Psoas muscle (tissue), 8 donors: ENCODE measurements at places on chromosomes 4 and X.

DNA sequence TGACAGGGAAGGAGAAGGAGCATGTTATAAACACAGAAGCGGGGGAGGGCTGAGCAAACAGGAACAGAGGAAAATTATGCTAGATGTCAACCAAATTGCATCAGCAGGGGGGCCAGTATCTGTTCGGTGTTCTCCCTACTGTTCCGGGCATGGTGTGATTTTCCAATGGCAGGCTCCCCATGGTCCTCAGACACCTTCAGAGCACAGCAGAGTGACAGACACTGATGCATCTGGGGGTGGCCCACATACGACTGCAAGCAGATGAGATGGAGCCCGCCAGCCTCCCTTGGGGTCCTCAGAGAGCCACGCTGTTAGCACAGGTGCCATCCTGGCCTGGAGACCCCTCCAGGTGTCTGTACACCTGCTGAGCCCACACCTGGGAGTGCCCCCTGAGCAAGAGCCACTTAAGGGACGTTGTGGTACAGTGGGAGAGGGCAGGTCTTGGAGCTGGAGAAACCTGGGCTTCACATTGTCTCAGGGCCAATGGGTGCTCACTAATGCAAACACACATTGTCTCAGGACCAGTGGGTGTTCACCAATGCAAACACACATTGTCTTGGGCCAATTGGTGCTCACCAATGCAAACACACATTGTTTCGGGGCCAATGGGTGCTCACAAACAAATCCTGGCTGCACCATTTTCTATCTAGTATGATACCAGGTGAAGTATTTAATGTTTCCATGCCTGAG, 95.4 kb downstream of the SLC2A9 start:
- no peak for DNase-seq

DNA sequence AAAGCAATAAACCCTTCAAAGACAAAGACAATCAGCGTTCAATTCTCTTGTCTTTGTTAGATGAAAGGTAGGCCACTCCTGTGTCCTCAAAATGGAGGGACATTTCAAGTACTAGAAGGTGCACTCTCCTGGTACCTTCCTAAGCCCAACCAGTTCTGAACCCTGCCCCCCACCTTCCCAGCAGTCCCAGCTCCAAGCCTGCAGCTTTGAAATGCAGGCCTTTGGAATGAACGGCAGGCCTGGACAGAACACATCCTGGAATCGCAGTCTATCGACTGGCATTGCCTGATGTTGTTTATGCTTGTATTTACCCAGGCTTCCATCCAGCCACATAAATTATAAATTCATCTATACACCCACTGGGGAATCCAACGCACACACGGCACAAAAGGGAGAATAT, 47.4 kb downstream of the RASGEF1B start:
- no peak for DNase-seq

DNA sequence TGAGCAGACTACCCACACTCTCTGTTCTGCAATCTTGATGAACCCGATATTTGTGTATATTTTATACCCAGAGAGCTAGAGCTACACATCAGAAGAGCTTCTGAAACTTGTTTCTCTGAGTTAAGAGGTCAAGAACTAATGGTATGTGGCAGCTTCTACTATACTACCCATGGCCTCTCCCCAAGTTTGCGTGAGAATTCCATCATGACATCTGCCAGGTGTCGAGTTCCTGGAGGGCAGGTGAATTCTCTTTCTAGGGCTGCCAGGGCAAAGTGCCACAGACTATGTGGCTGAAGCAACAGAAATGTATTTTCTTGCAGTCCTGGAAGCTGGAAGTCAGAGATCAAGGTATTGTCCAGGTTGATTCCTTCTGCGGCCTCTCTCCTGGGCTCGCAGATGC, 4.4 kb downstream of the SORCS2 start:
- no peak for DNase-seq

DNA sequence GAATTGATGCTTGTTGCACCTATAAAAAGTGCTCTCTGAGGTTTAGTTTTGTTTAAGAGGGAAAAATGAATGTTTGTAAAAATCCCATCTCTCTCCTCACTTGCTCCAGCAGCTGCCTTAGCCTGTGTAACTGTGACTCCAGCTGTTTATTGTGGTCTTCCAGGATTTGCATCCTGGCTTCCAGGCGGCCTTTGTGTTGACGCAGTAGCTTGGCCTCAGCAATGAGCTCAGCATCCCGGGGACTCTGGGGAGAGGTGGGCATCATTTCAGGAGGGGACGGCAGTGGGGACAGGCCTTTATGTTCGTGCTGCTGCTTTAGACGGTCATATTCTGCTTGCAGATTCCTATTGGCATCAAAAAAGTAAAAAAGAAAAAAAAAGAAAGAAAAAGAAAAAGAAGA, 75.3 kb upstream of the FTHL17 start:
- DNase-seq = no peak

DNA sequence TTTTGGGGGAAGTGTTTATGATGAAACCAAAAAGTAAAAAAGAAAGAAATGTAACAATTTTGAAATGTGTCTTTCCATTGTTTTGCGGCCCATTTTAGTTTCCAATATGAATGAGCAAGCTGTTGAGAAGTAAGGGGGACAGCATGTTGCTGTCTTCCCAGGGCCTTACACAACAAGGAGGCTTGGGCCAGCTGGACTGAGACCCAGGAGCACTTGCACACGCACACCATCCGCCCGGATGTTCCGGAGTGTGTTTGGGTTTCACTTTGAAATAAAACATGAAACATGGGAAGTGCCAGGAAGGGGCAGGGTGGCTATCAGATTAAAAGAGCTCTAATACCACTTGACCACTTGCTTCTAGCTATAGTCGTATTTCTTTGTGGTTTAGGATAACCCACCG, 144.4 kb downstream of the NHS start:
- DNase-seq = peak; percentile 67

DNA sequence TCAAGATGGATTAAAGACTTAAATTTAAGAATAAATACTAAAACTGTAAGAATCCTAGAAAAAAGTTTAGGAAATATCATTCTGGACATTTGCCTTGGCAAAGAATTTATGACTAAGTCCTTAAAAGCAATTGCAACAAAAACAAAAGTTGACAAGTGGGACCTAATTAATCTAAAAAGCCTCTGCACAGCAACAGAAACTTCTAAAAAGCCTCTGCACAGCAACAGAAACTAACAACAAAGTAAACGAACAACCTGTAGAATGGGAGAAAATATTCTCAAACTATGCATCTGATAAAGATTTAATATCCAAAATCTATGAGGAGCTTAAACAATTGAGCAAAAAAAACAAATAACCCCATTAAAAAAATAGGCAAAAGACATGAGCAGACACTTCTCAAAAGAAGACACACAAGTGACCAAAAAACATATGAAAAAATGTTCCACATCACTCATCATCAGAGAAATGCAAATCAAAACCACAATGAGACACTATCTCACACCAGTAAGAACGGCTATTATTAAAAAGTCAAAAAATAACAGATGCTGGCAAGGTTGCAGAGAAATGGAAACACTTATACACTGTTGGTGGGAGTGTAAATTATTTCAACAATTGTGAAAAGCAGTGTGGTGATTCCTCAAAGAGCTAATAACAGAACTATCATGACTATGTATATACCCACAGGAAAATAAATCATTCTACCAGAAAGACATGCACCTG, 5.5 kb upstream of the OPRPN start:
- DNase-seq = no peak

DNA sequence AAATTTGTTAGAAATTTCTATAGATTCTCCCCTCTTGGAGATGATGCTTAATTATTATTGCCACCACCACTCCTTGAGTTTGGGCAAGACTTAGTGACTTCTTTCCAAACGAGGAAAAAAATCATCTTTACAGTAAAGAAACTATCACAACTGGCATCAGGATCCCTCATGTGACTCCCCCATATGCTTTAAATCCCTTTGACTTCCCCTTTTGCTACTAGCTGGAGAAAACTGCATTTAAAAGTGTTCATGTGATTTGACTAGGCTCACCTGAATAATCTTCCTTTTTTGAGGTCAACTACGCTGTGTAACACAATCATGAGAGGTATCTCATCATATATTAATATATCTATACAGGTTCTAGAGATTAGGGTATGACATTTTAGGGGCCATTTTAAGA, 30.3 kb upstream of the ENOX2 start:
- no peak for DNase-seq

- no peak for DNase-seq
Observed at GRCh38 chrX:150227321-150227860, 135.7 kb upstream of the MAMLD1 start.

- DNase-seq = no peak
Observed at GRCh38 chrX:85244450-85245211, 840 bp downstream of the ZNF711 start.

- no peak for DNase-seq
Observed at GRCh38 chr4:123990310-123990870, 593.8 kb downstream of the SPRY1 start.

- DNase-seq = no peak
Observed at GRCh38 chr4:148542922-148543623, 100.9 kb upstream of the NR3C2 start.

DNA sequence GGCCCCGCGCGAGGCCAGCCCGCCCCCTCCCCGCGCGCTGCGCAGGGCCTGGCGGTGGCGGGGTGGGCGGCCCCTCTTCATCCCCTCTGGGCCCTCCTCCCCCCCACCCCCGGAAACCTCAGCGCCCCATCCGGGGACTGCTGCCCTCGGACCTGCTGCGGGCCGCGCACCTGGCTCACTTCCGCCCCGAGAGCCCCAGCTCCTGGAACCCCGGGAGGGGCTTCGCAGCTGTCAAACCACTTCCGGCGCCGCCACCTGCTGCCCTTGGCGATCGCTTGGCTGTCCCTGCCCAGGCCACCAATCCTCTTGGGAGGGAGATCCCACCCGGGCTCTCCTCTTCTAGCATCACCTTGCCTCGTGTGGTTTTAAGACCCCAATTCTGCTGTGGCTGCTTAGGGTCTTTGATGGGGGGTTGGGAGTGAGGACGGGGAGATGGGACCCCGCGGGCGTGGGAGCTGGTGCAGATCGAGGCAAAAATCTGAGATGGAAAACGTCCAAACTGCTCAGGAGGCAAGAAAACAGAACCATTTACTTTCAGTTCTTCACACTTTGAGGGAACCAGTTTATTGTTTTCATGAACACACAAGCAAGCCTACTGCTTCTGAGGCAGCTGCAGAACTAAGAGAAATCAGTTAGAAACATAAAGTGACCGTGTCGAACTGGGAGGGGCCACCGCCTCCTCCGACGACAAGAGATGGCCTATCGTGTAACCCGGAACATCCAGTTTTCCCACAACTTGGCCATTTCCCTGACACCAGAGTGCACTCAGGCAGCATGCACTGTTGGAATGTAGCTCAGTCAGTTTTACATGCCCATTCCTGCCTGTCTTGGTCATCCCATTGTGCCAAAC, 754 bp downstream of the MTMR1 start:
- peak; percentile 64 for DNase-seq

- DNase-seq = no peak
Observed at GRCh38 chrX:94418065-94418464, 744.1 kb downstream of the FAM133A start.

DNA sequence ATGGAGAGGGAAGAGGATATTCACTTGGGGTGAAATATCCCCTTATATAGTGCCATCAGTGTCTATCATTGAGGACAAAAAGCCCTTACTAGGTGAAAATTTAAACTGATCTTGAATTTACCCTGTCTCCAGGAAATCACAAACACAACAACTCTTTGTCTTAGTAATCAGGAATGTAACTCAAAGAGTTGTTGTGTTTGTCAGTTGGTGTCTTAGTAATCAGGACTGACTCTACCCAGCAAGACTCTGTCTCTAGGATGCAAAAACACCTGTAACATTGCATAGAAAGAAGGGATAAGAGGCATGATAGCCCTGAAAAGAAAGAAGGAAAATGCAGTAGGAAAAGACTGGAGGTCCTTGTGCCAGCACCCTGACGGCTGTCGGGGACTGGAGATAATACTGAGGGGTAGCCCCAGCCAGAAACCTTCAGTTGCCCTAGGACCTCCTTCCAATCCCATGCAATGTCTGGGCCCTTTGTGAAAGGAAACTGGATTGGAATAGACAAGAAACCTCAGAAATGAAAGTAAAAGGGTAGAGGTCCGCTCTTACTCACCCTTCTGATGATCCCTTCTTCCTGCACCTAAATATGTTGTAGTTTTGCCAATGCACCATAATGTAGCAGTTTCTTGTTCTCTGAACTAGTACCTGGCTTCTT, 45.3 kb downstream of the HMGB2 start:
- no peak for DNase-seq

DNA sequence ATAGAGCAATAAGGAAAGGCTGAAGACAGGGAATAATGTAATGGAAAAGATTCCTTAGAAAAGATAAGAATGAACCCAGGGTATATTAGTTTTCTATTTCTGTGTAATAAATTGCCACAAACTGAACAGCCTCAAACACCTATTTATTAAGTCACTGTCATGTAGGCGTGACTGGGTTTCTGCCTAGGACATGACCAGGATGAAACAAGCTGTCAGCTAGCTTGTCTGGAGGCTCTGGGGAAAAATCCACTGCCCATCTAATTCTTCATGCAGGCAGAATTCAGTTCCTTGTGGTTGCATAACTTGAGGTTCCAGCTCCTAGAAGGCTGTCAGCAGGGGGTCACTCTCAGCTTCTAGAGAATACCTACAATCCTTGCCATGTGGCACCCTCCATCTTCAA, 277.7 kb downstream of the TMA16 start:
- no peak for DNase-seq

DNA sequence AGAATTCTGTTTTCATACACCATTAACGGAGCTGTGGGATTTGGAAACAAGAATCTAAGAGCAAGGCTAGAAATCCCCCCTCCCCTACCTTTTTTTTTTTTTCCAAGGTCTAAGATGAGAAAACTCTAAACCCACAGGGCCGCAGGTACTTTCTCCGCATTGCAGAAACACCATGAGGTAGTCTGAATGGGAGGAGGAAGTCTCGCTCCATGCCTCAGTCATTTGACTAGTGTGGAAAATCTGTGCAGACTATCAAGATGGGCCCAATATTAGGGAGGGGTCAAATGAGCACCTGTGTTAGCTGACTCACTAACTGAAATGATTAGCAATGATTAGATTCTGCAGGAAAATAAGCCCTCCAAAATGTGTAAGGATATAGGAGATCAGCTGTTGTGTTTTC, 40.9 kb upstream of the MAP3K15 start:
- DNase-seq = no peak

DNA sequence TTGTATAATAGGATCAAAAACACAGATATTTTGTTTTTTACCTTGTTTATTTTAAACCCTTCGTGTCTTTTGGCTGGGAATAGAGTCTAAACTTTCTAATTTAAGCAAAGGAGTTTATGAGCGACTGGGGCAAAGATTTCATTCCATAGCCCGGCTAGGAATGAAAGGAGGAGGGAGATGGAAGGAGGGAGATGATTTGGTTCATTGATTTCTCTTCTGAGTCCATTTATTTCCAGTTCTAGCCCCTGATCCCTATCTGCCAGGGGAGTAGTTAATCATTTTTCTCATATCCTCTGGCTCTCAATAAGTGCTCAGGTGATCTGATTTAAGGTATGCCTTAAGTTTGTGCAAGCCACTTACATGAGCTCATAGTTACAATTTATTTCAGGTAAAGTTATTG, 120.0 kb downstream of the SPRY1 start:
- DNase-seq = no peak
